ENCODE measurements at places on chromosomes 1 and 21.

- no peak for DNase-seq
These were observed 99.8 kb downstream of the FAF1 start for GRCh38 chr1:50860256-50860655.

DNA sequence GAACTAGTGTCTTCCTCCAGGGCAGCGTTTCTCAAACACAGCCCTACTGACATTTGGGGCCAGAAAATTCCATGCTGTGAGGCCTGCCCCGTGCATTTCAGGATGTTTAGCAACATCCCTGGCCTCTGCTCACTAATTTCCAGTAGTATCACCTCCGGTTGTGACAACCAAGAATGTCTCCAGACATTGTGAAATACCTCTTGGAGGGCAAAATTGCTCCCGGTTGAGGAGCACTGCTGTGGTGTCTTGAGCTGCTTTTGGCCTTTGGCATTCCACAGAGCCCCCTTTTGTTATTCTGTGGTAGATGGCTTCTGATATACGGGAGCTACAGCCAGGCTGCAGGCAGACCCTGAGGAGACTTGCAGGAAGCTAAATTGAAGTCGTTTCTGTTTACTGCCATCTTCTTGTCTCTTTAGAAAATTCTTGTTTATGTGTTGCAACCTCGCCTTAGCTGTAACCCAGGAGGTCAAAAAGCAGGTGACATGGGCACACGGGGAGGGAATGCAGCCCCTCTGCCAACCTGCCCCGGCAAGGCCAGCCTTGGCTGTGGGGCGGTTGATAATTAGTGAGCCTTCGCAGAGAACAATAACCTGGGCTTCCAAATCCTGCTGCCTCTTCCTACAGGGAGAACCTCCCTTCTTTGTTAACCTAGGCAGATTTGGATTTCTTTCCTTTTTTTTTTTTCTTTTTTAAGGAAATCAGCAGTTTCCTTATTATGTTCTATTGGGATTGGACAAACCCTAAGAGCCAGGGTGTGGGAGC lies 74.7 kb upstream of the AKT3 start:
- no peak for DNase-seq

DNA sequence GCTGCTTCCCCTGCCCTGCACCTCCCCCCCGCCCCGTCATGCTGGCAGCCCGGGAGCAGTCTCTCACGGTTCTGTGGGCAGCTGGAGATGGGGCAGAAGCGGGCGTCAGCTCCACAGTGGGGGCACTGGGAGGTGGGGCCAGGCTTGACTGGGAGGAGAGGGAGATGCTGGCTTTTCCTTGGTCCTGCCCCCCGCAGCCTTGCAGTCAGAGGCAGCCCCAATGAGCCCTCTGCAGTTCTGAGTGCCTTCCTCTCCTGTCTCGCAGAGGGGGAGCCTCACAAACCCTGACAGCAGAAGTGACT lies 21.7 kb downstream of the ARHGEF10L start:
- no peak for DNase-seq

DNA sequence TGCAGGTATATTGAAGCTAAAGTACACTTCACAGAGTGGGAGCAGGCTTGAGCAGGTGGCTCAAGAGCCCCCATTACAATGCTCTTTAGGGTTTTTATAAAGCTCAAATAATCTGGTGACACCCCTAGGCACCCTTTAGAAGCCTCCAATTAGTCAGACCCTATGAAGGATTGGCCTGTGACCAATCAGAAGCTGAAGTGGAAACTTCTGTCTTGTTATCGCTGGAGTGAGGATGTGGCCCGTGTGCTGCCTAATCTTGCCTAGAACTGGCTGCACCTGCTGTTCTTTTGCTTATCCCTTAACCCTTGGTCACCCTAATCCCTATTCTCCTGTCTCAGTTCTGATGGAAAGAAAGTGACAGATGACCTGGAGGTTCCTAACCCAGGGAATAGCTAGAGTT lies 70.8 kb upstream of the ABCG1 start:
- no peak for DNase-seq

- no peak for DNase-seq
These were observed 2084.5 kb downstream of the MRPL39 start for GRCh38 chr21:23522751-23523150.

GRCh38 chr1:206568256-206568655 lies 44.0 kb downstream of the EIF2D start:
- no peak for DNase-seq

- peak; percentile 26 for DNase-seq
These were observed 95.4 kb downstream of the AHCTF1 start for GRCh38 chr1:246836209-246836966.

DNA sequence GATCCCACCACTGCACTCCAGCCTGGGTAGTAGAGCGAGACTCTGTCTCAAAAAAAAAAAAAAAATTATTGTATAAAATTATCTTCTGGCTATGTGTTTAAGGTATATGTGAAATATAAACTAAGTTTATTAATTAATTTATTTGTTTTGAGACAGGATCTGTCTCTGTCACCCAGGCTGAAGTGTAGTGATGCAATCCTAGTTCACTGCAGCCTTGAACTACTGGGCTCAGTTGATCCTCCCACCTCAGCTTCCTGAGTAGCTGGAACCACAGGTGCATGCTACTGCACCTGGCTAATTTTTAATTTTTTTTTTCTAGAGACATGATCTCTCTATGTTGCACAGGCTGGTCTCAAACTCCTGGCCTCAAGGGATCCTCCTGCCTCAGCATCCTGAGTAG lies 67.9 kb downstream of the RD3 start:
- DNase-seq: no peak

DNA sequence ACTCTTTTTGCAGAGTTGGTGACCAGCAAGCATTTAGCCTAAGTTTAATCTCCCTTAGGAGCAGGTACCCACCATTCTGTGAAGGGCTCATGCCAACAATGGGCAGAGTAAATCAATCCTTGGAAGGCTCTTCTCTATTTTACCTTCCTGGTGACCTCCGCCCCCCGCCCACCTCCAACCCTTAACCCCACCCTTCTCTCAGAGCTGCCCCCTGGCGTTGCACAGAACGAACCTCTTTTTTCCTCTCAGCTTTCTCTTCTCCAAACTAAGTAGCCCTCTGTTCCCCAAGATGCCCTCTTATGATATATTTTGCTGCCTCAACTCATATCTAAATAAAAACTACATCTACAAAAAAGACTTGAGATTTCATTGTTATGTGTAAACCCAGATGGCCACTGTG lies 186.8 kb downstream of the SEC16B start:
- DNase-seq: no peak

- DNase-seq: no peak
These were observed 43.1 kb downstream of the CASZ1 start for GRCh38 chr1:10753299-10753698.

GRCh38 chr1:228490120-228491078 lies 3.2 kb downstream of the RNF187 start:
- no peak for DNase-seq

DNA sequence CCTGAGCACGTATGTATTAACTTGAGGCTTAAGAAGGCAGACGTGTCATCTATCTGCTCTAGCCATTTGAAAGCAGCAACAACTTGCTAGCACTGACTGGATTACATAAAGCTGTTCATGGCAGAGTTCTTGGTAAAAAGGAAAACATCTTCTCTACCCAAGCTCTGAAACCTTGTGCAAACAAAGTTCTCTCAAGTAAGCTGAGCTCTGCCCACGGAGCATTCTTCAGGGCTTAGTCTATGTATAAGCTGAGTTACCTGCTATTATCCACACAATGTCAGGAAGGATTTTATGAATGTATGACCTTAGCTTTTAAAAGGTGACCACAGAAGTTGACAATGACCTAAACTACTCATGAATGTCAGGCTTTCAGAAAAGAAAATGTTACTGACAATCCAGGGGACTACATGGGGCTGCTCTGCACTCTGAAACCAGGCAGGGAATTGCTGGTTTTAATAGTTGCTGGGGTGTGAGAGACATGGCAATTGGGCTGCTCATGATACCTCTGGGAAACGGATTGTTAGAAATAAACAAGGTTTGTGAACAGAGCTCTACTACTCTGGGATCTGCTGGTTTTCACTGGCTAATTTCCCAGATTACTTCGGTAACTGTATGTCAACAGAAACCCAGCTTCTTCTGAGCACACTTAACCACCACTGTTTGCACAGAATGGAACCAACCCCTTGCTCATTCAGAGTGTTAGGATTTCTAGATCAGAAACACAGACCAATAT lies 29.6 kb upstream of the CCN1 start:
- DNase-seq: no peak

- no peak for DNase-seq
These were observed 9.3 kb downstream of the SLC25A24 start for GRCh38 chr1:108190686-108191416.

DNA sequence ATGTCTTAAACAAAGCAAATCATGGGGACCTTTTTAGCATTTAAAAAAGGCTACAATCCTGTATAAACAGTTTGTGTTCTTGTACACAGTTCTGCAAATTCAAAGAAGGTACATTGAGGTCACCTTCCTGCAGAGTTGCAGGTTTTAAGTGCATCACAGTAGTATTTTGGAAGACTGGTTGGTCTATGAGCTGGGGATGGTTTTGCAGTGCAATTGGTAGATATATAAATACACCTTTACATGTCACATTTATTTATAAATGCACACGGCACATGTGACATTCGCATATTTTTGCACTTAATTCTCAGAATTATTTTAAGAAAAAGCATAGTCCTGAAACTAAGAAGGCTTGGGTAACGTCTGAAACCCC lies 599 bp upstream of the ITPKB start:
- DNase-seq: no peak

DNA sequence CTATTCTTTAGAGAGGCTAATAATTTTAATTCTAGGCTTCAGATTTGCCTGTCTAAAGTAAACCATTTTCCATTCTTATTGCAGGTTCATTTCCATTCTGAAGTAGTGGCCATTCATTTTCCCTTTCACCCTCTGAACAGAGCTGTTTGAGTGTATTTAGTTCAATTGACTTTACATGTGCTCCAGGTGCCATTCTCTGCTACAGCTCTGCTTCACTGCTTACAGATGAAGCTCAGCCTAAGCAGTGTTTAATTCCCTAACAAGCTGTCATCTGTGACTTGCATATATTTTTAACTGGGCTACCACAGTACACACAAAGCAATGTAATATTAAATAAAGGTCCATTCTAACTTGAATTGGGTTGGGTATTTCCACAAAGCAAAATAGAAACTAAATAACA lies 1031.6 kb downstream of the KCNT2 start:
- no peak for DNase-seq

- no peak for DNase-seq
These were observed 32.3 kb downstream of the RAB3GAP2 start for GRCh38 chr1:220239966-220240365.

GRCh38 chr1:117671781-117672501 lies 66.1 kb downstream of the TENT5C start:
- DNase-seq: no peak

DNA sequence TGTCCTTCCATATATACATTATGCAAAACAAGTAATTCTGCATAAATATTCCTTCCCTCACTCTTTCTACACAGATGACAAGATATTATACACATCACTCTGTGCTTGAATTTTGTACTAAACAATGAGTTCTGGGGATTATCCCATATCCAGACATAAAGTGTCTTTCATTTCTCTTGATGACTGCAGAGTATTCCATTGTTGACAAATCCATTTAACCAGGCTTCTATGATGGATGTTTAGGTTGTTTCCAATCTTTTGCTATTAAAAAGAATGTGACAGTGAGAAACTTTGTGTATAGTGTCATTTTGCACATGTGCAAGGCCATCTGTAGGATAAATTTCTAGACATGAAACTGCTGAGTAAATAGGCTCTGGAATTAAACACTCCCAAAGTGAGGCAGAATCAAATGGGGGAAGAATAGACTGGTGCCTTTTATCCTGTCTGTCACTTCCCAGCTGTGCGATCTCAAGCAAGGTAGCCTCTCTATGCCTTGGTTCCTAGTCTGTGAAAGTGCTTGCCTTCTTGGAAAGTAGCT lies 29.9 kb upstream of the ATP2B4 start:
- no peak for DNase-seq

DNA sequence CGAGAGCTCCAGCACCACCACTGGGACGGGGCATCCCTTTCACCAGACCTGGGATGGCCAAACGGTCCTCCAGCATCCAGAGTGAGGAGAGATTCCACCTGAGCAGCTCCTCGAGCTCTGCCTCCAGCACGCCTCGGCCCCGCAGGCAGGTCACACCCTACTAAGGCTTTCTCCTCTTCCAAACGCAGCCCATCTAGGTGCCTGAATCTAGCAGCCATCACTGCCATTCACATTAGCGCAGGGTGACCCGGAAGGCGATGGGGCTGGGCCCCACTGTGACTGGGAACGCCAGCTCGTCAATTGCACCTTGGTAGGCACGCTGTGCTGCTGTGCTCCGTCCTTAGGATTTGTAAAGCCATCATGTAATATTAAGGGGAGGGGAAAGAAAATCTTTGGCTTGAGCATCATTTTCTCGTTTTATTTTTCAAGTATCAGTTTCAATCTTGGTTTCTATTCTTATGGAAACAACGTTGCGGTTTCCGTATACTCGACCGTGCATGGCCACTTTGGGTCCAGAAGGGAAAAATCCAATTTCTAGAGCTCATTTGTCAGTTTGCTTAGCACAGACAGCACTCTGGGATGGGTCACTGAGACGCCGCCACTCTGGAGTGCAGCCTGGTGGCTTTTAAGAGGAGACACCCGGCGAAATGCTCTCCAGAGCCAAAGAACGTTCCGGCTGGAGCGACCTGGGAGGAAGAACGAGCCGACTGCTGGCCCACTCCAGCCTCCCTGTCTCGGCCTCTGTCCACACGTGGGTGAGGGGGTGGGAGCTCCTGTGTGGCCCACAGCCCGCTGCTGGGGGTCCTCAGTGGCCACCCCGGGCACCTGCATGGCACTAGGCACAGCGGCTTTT lies 173.6 kb downstream of the PRDM16 start:
- DNase-seq: no peak

GRCh38 chr1:64881281-64881680 lies 85.1 kb downstream of the JAK1 start:
- no peak for DNase-seq

- no peak for DNase-seq
These were observed 29.0 kb upstream of the CFHR4 start for GRCh38 chr1:196858811-196859210.

DNA sequence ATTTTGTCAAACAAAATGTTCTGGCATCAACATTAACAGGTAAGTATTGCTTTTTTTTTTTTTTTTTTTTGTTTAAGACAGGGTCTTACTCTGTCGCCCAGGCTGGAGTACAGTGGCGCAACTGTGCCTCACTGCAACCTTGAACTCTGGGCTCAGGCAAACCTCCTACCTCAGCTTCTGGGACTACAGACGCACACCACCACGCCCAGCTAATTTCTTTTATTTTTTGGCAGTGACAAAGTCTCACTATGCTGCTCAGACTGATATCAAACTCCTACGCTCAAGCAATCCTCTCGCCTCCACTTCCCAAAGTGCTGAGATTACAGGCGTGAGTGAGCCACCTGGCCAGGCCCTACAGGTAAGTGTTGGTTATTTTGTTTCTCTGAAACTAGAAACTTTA lies 2.4 kb downstream of the TUT4 start:
- DNase-seq: no peak

All from GDM1 (cell line).